ENCODE measurements at places on chromosomes 6 and 20. TPM values are rescaled to one million over a fixed set of nuclear protein-coding genes. Genes with fewer than 3 reads are reported as not detected.

GRCh38 chr6:32792901-32793435, 23.8 kb downstream of the HLA-DOB start:
- DNase-seq, result no peak
- no peak overlapping the region for H3K4me3 ChIP-seq
- H3K36me3 ChIP-seq, result no peaks in the 10 kb centered on the region
- H3K27ac ChIP-seq, result no peak overlapping the region

GRCh38 chr20:49261173-49261572, 16.7 kb downstream of the ZNFX1 start:
- no peaks in the 10 kb centered on the region for H3K4me1 ChIP-seq
- no peaks in the 10 kb centered on the region for H3K27me3 ChIP-seq
- H3K4me3 ChIP-seq, result no peak overlapping the region
- DNase-seq, result no peak
- no peak overlapping the region for H3K27ac ChIP-seq
- H3K36me3 ChIP-seq, result peaks cover 34% of the 10 kb centered on the region

- no peaks in the 10 kb centered on the region for H3K36me3 ChIP-seq
- no peak overlapping the region for H3K27ac ChIP-seq
- no peaks in the 10 kb centered on the region for H3K27me3 ChIP-seq
- DNase-seq, result no peak
Measured at GRCh38 chr20:13690943-13691342, 52.2 kb upstream of the TASP1 start.

The INSM1 gene
- total RNA-seq, result 0.55 TPM

The LTB gene
- 0.68 TPM for total RNA-seq

DNA sequence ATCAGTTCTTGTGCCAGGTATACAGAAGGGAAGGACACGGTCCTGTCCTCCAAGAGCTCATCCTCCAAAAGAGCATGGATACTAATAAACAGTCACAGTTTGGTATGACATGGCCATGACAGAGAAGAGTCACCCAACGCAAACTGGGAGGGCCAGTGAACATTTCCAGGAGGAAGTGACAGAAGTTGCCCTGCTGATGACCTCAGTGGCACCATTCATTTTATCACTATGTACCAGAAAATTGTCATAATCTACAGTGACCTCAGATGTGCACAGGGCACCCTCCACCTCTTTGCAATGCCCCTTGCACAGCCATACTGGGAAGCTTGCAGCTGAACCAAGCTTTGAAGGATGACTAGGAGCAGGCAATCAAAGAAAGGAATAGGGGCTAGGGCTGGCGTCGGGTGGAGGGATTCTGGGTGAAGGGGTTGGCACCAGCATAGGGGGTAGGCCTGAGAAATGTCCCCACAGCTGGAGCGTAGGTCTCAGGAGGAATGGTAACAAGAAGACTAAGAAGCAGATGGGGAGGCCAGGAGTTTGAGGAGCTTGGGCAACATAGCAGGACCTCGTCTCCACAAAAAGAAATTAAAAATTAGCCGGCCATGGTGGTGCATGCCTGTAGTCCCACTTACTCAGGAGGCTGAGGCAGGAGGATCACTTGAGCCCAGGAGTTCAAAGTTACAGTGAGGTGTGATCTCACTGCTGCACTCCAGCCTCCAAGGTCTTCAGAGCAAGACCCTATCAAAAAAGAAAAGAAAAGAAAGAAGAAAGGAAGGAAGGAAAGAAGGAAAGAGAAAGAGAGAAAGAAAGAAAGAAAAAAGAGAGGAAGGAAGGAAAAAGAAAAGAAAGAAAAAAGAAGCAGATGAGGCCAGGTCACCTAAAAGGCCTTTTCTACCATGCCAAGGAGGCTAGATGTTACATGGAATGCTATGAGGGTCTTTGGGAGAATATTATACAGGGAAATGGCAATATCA, 65.3 kb upstream of the SNX9 start:
- H3K27ac ChIP-seq, result peak overlapping the region; percentile 55
- H3K4me1 ChIP-seq, result no peaks in the 10 kb centered on the region
- DNase-seq, result no peak
- no peak overlapping the region for H3K4me3 ChIP-seq

The HLA-DQB1 gene
- total RNA-seq, result 0.33 TPM
